ENCODE measurements at places on chromosomes 3 and 15.

- no peak for DNase-seq
Measured at GRCh38 chr3:157135671-157136396, 24.1 kb downstream of the CCNL1 start.

DNA sequence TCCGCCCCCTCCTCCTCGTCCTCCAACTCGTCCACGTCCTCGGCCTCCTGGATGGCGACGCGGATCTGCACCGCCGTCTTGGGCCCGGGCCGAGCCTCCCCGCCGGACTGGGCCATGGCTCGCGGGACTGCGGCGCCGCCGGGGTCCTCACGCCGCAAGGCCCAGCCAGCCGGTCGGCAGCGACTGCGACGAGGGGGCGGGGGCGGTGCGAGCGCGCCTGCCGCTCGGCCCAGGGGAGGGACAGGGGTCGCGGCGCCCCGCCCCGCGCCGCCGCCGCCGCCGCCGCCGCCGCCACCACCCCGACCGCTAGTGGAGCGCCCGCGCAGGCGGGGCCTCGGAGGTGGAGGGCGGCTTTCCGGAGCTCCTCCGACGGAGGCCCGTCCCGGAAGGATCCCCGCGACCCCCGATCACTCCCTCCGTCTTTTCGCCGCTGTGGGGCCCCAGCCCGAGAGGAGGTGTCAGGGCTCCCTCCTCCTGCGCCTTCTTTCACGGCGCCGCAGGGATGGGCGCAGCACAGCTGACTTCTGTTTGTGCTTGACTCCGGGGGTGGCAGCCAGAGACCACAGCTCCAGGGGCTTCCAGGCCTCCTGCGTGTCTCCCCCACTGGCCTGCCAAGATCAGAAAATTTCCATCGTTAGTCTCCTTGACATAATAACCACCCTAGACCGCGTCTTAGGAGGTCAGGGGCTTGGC is at the start of gene LARP6:
Gene LARP6 (minus strand): TSS at position 185 of the 693 bp plus-strand sequence. CDS start 69 bp downstream, at position 116.
- DNase-seq = no peak

DNA sequence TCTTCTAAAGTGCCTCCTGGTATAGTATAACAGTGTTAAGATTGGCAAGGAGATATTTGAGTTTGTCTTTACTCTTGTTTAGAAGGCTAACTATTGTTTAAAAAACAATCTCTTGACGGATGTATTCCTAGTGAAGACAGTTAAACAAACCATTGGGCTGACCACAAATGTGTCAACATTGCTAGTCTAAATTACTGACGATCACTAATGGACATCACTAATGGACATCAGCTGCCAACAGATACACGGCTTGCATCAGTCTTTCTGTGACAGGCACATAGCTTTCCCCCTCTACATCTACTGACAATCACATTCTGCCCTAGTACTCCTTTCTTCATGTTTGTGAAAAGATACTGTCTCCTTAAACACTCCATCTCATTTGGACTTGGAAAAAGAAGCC is 57.1 kb upstream of the ETV5 start:
- DNase-seq = no peak

DNA sequence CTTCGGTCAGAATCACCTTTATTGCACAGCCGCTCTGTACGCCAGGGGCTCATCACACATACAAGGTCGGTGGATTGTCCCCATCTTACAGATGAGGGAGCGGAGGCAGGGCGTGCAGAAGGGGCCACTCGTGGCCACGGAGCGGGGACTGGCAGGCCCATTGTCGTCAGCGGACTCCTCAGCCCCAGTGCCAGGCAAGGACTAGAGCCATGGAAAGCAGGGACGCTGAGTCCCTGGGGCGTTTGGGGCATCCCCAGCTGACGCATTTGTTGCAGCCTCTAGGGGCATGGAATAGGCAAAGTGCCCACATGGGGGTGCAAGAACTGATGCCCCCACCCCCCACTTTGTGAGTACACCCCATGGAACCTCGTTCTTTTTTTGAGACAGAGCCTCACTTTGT is 29.8 kb upstream of the FURIN start:
- DNase-seq = peak; percentile 58

DNA sequence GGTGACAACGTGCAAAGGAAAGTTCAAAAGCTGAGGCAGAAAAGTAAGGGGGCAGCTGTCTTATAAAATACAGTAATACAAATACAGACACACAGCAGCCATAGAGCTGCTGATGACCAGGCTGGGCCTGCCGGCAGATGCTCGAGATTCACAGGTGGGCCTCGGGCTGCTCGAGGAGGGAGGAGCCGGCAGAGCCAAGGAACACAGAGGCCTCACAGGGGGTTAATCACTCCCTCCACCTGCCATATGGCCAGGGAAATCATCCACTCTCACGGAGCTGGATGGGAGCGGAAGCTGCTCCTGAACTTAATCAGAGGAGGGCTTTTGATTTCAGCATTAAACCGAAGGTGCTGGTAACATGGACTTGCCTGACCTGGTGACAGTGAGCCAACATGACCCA is 29.6 kb upstream of the MGLL start:
- DNase-seq = no peak

GRCh38 chr3:163768048-163768447 is 1310.2 kb downstream of the SI start:
- no peak for DNase-seq

GRCh38 chr15:99057697-99058420 is 47.0 kb upstream of the SYNM start:
- DNase-seq = no peak

DNA sequence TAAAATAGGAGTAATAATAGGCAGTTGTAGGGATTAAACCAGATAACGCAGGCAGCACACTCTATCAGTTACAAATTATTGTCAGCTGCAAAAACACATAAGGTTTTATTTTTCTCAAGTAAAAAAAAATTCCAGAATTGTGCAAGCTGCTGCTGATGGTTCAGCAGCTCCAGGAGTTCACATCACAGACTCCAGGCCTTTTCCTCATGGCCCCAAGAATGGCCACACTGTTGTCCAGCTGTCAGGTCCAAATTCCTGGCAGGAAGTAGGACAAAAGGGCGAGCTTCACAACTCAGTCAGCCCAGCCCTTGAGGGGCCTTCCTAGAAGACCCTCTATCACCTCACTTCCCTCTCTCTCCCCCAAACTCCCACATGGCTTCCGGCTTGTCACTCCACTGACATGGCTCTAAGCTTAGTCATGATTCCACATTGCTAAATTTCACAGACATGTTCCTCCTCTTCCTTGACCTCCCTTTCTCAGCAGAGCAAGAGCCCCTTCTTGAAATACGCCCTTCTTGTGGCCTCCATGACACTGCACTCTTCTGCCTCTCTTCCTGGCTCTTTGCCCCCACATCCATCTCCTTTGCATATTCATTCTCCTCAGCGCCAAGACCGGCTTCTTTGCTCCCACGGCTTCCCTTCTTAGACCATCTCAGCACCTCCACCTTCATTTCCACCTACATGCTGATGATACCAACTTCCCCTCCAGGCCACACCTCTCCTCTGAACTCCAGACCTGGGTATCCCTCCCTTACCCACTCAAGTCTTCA is 27.4 kb upstream of the FAM174B start:
- DNase-seq = no peak

GRCh38 chr3:171643681-171644080 is 166.6 kb downstream of the PLD1 start:
- no peak for DNase-seq

- DNase-seq = no peak
Measured at GRCh38 chr3:115272036-115272824, 125.1 kb upstream of the ZBTB20 start.

DNA sequence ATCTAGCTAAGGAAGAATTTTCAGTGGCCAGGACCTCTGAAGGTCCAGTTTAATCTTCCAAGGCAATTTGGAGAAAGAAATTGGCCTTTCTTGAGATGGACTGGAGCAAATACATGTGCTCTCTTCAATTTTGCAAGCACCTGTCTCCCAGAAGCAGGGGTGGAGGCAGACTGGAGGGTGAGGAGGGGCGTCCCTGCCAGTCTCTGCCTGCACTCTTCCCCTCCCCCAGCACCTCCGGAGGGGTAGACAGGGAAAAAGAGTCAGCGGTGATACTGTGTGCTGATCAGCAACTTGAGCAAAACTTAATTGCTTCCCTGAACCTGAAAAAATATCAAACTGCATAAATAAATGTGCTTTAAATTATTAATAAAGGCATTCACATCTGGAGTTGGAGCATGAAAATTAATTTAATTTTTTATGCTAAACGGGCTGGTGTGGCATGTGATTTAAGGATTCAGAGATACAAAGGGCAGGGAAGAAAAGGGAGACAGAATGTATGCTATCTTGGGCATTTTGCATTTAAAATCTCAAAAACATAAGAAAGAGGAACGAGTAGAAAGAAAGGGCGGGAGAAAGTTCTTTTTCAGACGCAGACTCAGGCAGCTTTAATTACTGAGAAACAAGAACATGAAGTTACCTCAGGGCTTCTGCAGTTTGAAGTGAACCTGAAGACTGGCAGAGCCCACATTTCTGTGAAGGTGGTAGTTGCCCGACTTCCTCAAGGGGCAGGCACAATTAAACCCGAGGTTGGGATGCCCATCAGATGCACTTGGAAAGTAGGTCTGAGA is 319.7 kb downstream of the UACA start:
- DNase-seq = no peak

DNA sequence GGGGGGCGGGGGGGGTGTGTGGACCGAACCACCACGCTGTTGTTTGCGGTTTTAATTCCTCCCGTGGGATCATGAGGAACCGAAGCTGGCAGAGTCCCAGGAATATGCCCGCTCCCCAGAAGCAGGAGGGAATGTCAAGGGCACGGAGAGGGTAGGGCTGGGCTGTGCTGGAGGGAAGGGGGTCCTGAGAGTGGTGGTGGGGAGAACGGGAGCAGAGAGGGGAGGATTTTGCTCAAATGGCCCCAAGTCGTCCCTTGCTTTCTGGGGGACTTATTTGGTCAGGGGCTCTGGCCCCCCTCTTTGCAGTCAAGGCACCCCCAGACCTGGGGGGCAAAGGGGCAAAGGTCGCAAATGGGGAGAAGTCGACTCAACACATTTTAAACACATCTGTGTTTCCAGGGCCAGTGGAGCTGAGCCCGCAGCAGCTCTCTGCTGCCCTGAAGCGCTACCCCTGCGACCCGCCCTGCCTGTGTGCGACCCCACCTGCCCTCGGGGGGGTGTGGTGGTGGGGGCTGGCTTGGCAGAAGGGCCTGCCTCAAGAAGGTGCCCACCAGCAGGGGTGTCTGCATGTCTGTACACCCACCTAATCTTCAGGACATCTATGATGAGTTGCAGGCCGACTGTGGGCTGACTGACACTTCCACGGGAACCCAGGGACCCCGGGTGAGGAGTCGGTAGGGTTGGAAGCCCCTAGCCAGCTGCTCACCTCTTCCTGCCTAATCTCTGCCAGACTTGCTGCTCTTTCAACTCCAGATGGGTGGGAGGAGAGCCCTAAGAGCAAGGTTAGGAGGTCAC is 602 bp upstream of the ATP2B2 start:
- DNase-seq = no peak

DNA sequence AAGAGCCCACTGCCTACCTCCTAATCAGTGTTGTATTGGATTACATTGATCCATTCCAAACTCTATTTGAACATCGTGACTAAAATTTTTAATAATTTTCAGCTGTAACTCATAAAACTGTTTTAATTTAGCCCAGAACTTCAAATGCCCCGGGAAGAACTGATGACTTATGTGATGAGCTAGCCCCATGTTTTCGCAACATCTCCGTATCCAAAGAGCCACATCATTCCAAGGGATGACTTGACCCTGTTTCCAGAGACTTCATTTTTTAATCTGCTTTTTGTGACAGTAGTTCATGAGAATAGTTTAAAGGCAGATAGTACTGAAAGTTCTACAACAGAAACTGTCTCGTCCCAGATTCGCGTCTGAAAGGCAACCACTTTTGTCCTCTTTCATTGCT is 97.4 kb downstream of the STAC start:
- no peak for DNase-seq

DNA sequence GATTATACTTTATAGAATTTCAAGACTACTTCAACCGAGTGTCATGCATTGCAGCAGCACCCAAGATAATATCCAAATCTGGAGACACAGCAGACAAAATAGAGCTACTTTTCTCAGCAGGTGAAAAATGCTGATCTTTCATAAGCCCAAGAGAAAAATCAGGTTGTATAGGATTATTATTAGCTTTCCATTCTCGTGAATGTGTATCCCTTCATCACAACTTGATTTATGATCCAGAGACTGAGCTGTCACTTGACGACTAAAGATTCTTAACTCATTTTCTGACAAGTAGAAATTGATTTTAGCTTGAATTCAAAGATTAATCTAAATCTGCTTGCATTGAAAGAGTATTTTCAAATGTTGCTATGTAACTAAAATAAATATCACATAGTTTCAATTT is 32.4 kb downstream of the EPHA3 start:
- DNase-seq = no peak

- no peak for DNase-seq
Measured at GRCh38 chr3:132753946-132754345, 31.7 kb upstream of the NPHP3 start.

DNA sequence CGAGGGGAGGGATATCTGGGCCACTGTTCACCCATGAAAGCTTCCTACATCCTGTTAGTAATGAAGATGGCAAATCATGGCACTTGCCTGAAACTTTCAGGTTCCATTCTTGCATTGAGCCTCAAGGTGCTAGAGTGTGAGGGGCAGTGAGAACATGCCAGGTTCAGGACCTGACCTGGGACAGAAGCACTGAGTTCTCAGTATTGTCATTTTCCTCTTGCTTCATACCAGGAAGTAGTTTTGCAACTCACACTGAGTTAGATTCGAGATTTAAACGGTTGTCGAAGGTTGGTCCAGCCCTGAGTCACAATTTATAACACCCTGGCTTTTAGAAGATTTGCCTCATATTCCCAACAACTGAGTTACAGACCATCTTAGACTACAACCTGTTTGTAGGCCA is 11.8 kb upstream of the MEIS2 start:
- DNase-seq = no peak

DNA sequence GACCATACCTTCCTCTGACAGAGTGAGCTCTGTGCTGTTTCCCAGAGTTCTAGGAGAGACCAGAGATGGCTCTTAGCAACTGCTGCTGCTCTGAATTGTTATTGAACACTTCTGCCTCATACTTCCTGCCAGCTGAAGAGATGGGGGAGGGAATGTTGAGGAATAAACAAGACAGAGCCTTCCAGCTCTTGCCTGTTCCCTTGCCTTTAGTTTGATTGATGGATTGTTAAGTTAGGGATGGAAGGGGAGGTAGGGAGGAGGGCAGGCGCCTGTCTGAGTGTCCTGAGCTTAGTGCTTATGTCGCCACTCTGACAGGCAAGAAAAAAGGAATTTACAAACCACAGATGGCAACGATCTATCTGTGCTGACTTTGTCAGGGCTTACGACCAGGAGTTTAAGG is 42.8 kb downstream of the ZNF609 start:
- peak; percentile 39 for DNase-seq

- DNase-seq = no peak
Measured at GRCh38 chr15:100947760-100948429, 28.7 kb downstream of the LRRK1 start.

DNA sequence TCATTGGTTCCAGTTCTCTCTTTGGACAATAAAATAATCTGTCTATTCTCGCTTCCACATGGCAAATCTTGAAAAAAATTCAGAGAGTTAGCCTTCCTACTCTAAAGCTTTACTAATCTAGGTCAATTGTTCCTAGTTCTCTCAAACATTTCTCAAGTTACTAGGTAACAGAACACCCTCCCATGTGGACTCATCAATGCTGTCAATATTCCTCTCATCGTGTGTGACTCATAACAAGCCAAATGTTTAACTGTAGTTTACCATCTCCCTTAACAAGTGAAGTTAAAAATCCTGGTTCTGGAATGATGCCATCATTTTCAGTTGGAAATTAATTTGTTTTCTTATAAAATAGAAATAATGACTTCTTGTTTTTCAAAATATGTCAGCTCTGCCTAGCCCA is 438.6 kb downstream of the ROBO1 start:
- no peak for DNase-seq

Measured in natural killer cell (primary cell).